ENCODE measurements at places on chromosomes 4 and X.

- DNase-seq, result no peak
These were observed 1028.8 kb upstream of the IGFBP7 start for GRCh38 chr4:58138786-58139668.

- no peak for DNase-seq
These were observed 215.9 kb upstream of the GIMD1 start for GRCh38 chr4:106584337-106584989.

DNA sequence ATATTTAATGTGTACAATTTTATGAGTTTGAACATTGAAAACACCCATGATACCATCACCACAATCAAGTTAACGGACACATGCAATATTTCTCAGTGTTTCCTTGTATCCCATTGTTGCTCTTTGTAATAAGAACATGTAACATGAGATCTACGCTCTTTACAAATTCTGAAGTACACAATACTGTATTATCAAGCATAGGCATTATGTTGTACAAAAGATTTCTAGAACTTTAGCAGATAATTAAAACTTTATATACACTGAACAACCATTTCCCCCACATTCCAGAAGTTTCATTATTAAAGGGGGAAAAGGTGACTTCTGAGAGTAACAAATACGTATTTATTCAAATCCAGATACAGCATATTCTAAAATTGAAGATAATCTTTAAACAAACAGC, 114.5 kb downstream of the SLC10A7 start:
- no peak for DNase-seq

- no peak for DNase-seq
These were observed 3.1 kb upstream of the PCDH10 start for GRCh38 chr4:133145758-133146573.

- no peak for DNase-seq
These were observed 12.6 kb downstream of the PCDH10 start for GRCh38 chr4:133161570-133162295.
